ENCODE measurements at places on chromosomes 16 and 17. TPM values are rescaled to one million over a fixed set of nuclear protein-coding genes. Genes with fewer than 3 reads are reported as not detected.

DNA sequence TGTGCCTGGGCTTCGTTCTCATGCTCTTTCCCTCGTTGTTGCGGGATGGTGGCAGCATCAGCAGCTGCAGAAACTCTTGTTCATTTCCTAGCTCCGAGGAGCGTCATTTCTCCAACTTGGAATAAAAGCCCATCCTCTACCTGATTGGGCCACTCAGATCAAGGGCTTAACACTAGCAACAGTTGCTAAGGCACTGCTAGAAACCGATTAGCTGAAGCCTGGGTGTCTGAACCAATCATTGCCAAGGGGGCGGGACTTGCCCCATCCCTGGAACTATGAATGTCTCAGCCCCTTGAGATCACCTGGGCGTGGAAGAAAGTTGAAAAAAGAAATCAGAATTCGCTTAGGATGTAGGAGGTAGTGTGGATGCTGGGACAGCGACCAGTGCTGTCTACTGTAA is 145.3 kb downstream of the FOXL1 start:
- H3K27me3 ChIP-seq = peaks cover 9% of the 10 kb centered on the region
- H3K27ac ChIP-seq = no peak overlapping the region
- no peaks in the 10 kb centered on the region for H3K36me3 ChIP-seq
- H3K4me3 ChIP-seq = no peak overlapping the region
- H3K4me1 ChIP-seq = no peaks in the 10 kb centered on the region

DNA sequence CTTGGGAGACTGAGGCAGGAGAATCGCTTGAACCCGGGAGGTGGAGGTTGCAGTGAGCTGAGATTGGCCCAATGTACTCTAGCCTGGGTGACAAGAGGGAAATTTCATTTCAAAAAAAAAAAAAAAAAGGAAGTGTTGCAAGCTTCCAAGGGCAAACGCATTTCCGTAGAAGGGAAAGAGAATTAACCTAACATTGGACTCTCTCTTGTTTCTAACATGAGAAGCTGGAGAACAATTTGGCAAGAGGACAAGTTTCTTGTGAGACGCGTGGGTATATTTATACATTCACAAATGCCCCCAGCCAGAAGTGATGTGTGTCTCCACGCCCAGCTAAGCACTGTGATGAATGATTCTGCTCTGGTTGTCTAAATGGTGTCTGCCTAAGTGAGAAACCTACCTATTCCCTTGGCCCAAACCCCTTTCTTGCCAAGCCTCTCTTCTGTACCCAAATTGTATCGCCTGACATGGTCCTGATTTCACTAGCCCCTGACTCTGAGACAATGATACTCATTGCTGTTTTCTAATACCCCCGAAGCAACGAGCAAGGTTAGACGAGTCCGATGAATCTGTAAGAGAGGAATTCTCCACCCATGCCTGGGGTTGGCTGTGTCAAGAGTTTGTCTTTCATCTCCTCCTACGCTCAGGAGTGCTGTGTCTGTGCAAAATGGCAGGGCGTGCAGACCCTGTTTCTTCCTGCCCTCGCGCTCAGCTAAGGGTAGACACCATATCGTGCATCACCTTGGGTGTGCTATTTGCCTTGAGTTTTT is 14.2 kb upstream of the ST6GALNAC2 start:
- peaks cover 11% of the 10 kb centered on the region for H3K4me1 ChIP-seq
- DNase-seq = no peak
- no peak overlapping the region for H3K4me3 ChIP-seq
- no peak overlapping the region for H3K27ac ChIP-seq

- DNase-seq = no peak
- no peaks in the 10 kb centered on the region for H3K27me3 ChIP-seq
- H3K4me1 ChIP-seq = no peaks in the 10 kb centered on the region
- H3K4me3 ChIP-seq = no peak overlapping the region
Observed at GRCh38 chr17:54426296-54426886, 474.3 kb upstream of the TOM1L1 start.

DNA sequence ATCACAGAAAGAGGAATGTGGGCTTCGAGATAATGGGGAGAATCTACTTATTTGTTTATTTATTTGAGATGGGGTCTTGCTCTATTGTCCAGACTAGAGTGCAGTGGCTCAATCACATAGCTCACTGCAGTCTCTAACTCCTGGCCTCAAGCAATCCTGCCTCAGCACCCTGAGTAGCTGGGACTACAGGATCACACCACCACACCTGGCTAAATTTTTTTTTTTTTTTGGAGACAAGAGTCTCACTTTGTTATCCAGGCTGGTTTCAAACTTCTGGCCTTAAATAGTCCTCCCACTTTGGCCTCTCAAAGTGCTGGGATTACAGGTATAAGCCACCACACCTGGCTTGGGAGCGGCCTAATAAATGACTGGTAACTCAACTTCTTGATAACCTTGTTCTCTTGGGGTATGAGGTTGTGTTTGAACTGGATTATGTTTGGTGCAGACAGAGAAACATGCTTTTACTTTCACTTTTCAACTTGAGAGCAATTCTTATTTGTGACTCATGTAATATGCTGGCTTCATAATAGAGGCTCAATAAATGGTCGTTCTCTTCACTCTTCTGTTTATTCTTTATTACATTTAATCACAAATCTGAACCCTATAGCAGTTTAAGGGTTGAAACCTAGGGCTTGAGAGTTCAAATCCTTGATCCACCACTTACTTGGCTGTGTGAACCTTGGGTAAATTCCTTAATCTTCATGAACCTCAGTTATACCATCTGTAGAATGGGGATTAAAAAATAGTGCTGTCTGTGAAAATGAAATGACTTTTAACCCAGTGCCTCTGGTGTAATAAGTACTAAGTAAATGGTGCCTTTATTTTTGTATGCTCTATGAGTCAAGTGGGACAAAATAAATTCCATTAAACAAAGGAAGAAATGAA is 129.1 kb upstream of the HS3ST2 start:
- H3K4me1 ChIP-seq = peaks cover 4% of the 10 kb centered on the region
- no peak overlapping the region for H3K27ac ChIP-seq
- DNase-seq = no peak
- H3K27me3 ChIP-seq = peaks cover 6% of the 10 kb centered on the region

DNA sequence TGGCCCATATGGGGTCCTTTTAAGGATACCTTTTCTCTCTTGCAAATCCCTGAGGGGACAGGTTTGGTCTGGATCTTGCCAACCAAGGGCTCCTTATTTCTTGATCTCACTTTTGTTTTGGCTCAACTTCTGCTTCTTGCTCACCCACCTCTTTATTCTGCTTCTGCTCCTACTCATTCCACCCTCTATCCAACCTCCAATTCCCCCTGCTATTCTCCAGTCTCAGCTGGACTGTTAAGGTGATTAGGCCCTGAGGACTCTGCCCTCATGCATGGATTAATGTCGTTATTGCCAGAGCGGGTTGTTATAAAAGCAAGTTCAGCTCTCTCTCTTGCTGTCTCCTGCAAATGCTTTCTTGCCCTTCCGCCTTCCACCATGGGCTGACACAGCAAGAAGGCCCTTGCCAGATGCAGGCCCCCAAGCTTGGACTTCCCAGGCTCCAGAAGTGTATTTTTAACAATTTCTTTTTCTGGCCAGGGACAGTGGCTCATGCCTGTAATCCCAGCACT is 29.8 kb downstream of the LAT start:
- no peaks in the 10 kb centered on the region for H3K27me3 ChIP-seq
- DNase-seq = no peak
- H3K4me3 ChIP-seq = no peak overlapping the region
- H3K27ac ChIP-seq = peak overlapping the region; percentile 65

- H3K36me3 ChIP-seq = no peaks in the 10 kb centered on the region
- no peak for DNase-seq
Observed at GRCh38 chr17:70855401-70856054, 686.2 kb downstream of the KCNJ2 start.

- peak overlapping the region; percentile 75 for H3K27ac ChIP-seq
- H3K4me1 ChIP-seq = peaks cover 49% of the 10 kb centered on the region
- no peak for DNase-seq
- H3K27me3 ChIP-seq = no peaks in the 10 kb centered on the region
- H3K4me3 ChIP-seq = no peak overlapping the region
Observed at GRCh38 chr17:47948706-47949196, 7.4 kb downstream of the PNPO start.

DNA sequence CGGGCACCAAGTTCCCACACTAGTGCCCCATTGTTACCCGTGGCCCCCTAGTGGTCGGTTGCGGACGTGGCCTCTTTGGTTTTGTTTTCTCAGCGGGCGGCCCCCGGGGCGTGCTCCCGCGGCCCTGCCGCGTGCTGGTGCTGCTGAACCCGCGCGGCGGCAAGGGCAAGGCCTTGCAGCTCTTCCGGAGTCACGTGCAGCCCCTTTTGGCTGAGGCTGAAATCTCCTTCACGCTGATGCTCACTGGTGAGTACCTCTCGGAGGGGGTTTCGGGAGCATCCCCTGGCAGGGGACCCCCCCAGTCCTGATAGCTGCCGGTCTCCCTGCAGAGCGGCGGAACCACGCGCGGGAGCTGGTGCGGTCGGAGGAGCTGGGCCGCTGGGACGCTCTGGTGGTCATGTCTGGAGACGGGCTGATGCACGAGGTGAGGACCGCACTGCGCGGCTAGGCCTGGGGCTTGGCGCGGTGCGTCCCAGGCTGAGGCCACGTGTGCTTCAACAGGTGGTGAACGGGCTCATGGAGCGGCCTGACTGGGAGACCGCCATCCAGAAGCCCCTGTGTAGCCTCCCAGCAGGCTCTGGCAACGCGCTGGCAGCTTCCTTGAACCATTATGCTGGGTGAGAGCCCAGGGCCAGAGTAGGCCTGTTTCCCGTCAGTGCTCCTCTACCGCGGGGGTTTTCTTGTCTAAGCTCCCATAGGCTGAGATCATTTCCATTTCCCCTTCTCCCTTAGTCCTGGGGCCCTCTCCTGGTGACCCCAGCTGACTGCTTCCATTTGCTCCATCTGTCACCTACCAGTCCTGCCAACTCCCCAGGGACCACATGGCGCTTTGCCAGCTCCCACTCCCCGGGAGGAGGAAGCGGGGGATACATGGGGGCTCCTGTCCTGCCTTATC is 1.7 kb downstream of the SPHK1 start:
- peak overlapping the region; percentile 44 for H3K4me3 ChIP-seq
- peaks cover 4% of the 10 kb centered on the region for H3K4me1 ChIP-seq
- H3K27ac ChIP-seq = peak overlapping the region; percentile 31
- peak; percentile 89 for DNase-seq
- H3K27me3 ChIP-seq = no peaks in the 10 kb centered on the region
- peaks cover 2% of the 10 kb centered on the region for H3K36me3 ChIP-seq

DNA sequence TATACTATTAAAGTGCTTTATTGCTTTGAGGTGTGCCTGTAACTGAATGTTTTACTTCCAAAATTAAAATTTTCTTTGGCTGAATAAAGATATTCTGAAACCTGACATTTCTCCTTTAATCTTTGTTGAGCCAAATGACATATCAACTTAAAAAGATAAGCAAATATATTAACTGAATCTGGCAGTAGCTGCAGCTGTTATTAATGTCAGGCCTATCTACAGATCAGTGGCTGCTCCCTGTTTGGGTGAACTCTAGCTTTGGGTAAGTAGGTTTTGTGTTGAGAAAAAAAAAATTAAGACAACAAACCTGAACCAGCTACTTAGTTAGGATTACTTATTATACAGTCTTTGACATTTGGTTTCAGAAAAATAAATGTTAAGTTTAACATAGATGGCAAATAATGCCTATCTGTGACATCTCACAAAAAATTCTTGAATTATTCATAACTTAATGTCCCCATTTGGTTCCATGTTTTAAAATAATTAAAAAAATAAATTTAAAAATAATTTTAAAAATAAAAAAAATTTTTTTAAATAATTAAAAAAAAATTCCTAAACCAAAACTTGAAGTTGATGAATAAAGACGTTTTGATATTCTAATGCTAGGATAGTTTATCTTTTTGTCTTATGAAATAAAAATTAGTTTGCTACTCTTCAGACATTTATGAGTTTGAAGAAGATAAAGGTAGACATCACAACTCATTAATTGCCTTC is 19.8 kb downstream of the CPD start:
- no peaks in the 10 kb centered on the region for H3K27me3 ChIP-seq
- no peak for DNase-seq
- H3K36me3 ChIP-seq = peaks cover 27% of the 10 kb centered on the region
- peaks cover 20% of the 10 kb centered on the region for H3K4me1 ChIP-seq

DNA sequence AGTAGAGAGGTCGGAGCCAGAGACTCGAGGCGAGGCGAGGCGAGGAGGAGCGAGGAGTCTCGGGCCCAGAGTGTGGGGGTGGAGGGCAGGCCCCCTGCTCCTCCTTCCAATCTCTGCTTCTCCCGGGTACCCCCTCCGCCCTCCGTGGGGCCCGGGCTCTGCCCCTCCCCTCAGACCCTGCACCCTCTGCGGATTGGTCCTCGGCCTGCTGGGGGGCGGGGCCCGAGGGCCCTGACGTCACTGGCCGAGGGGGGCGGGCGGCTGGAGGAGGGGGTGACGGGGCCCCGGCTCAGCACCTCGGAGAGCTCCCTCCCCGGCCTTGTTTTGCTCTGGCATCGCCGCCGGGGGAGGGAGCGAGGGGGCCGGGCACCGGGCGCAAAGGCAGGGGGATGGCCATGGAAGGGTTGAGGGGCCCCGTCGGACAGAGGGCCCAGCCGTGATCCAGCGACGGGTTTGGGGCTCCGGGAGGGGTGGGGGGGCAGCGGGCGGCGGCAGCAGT is at the start of gene RUNDC3A:
Gene RUNDC3A, plus strand, starts transcription at position 282 of the 499 bp plus-strand sequence. CDS start 232 bp downstream, outside the sequence.
- no peaks in the 10 kb centered on the region for H3K36me3 ChIP-seq
- H3K27me3 ChIP-seq = peaks cover 45% of the 10 kb centered on the region
- H3K27ac ChIP-seq = no peak within 1 kb of the TSS
- H3K4me3 ChIP-seq = peak within 1 kb of the TSS; percentile 35
- DNase-seq = peak; percentile 85

DNA sequence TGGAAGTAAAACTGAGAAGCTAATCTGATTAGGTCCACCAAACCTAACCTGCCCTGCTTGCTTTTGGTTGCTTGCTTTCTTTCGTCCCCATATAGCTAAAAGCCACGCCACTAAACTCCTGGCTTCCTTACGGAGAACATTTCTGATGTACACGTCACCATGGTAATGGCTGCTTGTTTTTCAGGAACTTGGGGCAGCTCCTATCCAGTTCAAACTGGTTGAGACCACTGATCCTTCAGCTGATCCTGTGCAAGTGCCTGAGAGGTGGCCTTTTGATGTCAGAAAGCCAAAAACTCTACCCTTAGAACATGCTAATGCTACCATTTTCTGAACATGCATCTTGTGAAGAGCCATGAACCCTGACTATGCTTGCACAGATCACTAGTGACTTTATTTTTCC is 14.4 kb upstream of the DHRS7C start:
- no peaks in the 10 kb centered on the region for H3K36me3 ChIP-seq
- H3K27me3 ChIP-seq = peaks cover 7% of the 10 kb centered on the region

The FGF11 gene
- total RNA-seq = 7.6 TPM

The TMEM235 gene
- total RNA-seq = not detected

The LRRC37A gene
- 1.5 TPM for total RNA-seq

The GPR139 gene
- total RNA-seq = not detected

The CFAP119 gene
- total RNA-seq = 6.4 TPM

The PDK2 gene
- total RNA-seq = 9.4 TPM

The NPB gene
- total RNA-seq = not detected

The SPATA22 gene
- 0.16 TPM for total RNA-seq

The TNRC6A gene
- 30.3 TPM for total RNA-seq

The SEZ6L2 gene
- total RNA-seq = 0.32 TPM

The TNFSF12 gene
- 11.6 TPM for total RNA-seq

The PYDC1 gene
- total RNA-seq = not detected

All from activated naive CD8-positive, alpha-beta T cell treated with anti-CD3 and anti-CD28 coated beads for 36 hours (primary cell).